ENCODE measurements at places on chromosomes 11 and 22.

DNA sequence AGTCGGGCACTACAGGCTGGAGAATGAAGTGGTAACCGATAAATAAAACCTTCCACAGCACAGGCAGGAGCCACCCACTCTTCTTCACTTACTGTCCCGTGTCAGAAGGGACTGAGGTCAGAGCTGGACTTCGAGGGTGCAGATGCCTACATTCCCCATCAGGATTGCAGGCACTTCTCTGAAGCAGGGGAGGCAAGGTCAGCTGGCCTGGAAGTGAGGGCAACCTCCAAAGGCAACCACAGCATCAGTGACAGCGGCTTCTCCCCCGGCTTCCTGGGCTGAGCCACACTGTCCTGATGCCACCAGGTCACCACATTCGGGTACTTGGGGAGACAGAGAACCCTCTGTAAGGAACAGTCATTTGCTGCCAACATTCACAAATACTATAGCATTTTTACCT, 22.7 kb downstream of the TCIRG1 start:
- DNase-seq: no peak

DNA sequence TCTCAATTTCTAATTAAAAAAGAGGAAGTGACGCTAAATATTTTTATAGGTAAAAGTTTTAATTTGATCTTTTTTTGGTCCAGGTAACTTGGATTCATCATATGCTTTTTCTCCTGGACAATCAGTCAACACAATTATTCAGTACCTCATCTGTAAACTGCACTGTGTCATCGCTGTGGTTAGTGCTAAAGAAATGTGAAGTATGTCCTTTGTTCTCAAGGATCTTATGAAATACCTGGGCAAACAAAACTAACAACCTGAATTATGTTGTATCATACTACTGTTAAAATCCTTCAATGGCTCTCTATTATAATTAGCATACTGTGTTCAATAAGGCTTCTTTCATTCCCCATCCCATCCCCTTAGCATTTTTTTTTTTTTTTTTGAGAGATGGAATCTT, 19.9 kb upstream of the SCN3B start:
- no peak for DNase-seq

- DNase-seq: no peak
Observed at GRCh38 chr11:61009392-61010275, 38.2 kb downstream of the CD6 start.

DNA sequence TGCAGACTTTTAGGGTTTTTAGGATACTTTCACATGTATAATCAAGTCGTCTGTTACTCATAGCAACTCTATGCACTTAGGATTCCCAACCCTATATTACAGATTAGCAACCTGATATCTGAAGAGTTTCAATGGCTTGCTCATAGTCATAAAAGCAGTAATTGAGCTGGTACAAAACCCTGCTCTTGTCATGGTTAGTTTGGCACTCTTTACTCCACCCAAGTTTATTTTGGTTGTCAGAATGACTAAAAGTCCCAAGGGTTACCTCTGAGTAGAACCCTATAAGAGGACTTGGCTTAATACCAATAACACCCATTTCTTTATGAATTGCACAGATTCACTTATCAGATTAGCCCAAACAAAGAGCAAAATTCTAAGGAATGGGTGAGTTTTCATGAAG, 550.6 kb downstream of the SOX6 start:
- no peak for DNase-seq

DNA sequence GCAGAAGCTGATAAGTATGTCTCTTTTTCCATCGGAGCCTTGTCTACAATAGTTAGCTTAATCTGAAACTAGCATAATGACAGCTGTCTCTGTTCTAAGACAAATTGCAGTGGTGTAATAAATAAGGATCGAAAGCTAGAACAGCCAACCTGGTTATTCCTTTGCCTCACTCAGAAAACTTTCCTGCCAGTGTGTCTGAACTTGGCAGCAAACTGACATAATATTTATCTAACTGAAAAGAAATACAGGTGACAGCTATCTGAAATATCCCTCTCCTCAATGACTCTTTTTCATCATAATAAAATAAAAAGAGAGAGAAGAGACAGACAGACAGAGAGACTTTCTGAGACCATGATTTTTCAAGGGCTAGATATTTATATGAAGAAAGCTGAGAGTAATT, 642.5 kb downstream of the LRRC4C start:
- no peak for DNase-seq

DNA sequence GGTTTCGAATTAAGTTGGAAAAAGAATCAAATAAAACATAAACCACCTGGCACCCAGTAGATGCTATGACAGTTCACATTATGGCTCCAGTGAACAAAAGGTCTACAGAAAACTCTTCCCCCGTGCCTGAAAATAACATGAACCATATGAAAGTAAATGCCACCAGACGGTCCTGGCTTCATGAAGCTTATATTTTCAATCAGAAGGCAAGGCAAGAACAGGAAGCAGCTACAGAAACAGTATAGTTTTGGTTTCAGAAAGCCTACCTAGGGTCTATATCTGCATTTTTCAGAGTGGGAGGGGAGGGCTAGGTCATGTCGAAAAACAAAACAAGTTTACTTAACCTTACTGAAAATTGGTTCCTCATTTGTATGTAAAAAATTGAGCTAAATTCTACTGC, 9.8 kb downstream of the RAB30 start:
- DNase-seq: no peak

- DNase-seq: no peak
Observed at GRCh38 chr11:9849389-9849788, 185.5 kb downstream of the SWAP70 start.
